Cardiac muscle cell (in vitro differentiated cells and primary cell): ENCODE measurements at places on chromosomes 7 and 10. TPM values are rescaled to one million over a fixed set of nuclear protein-coding genes. Genes with fewer than 3 reads are reported as not detected.

- peaks cover 3% of the 10 kb centered on the region for H3K4me1 ChIP-seq
- no peak overlapping the region for H3K4me3 ChIP-seq
These were observed 64.3 kb downstream of the MGMT start for GRCh38 chr10:129531195-129531968.

DNA sequence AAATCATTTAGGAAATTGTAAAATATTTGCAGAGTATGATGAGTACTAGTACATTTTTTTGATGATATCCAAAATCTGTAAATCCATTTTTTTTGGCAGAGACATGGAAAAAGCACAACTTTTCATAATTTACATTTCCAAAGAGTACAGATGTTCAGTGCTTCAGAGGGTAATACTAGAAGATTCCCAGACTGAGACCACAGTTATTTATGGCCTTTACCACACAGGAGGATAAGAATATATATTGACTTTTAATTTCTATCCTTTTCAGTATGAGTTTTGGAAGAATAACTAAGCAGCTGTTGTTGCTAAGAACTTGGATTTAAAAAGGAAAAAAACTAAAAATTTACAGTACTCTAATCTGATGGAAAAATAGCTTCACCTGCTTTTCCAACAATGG, 61.9 kb downstream of the HGF start:
- H3K27ac ChIP-seq, result no peak overlapping the region
- H3K27me3 ChIP-seq, result no peaks in the 10 kb centered on the region
- H3K4me1 ChIP-seq, result no peaks in the 10 kb centered on the region
- no peak for DNase-seq
- H3K36me3 ChIP-seq, result no peaks in the 10 kb centered on the region

GRCh38 chr10:58157076-58157766, 110.5 kb downstream of the IPMK start:
- no peak overlapping the region for H3K4me3 ChIP-seq
- H3K27me3 ChIP-seq, result no peaks in the 10 kb centered on the region
- no peaks in the 10 kb centered on the region for H3K4me1 ChIP-seq
- no peak for DNase-seq
- H3K36me3 ChIP-seq, result no peaks in the 10 kb centered on the region
- H3K27ac ChIP-seq, result no peak overlapping the region

Gene BMPER
- total RNA-seq, result 55.1 and 138 TPM in 2 replicates

Gene MXI1
- total RNA-seq, result 48.2 and 55.0 TPM in 2 replicates
